OCI-M1 (cell line): ENCODE measurements at places on chromosomes 7 and 10.

GRCh38 chr7:43735802-43736603 is 6.7 kb upstream of the COA1 start:
- peak; percentile 74 for DNase-seq

DNA sequence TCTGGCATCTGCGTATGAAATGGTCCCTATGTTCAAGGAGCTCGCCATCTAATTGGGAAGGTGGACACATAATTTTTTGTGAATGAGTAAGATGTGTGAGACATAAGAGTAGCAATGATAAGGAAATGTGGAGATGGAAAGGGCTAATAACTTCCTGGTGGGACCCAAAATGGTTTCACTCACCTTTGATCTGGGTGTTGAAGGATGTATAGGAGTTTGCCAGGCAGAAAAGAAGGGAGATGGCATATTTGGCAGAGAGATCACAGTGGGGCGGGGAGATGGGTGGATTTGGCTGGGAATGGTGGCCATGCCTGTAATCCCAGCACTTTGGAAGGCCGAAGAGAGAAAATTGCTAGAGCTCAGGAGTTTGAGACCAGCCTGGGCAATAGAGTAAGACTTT is 4.5 kb downstream of the POP7 start:
- no peak for DNase-seq

DNA sequence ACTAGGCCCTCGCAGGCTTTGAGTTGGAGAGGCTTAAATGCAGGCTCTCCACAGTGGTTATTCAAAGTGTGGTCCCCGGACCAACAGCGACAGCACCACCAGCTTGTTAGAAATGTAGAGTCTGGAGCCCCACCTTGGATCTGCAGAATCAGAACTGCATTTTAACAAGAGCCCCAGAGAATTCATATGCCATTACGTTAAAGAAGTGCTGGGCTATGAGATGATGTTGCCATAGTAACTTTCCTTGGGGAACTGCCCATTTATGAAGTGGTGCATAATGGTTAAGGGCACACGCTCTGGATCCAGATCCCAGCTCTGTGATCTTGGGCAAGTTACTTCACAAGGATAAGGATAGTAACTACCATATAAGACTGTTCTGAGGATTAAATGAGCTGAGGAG is 48.9 kb downstream of the ZCCHC24 start:
- no peak for DNase-seq

- DNase-seq: peak; percentile 34
Measured at GRCh38 chr7:27095050-27095896, 527 bp downstream of the HOXA1 start.

- no peak for DNase-seq
Measured at GRCh38 chr7:70171369-70171920, 573.2 kb downstream of the AUTS2 start.

- no peak for DNase-seq
Measured at GRCh38 chr7:42611961-42612360, 299.9 kb downstream of the C7orf25 start.

GRCh38 chr10:123320091-123320490 is 165.9 kb downstream of the BUB3 start:
- no peak for DNase-seq

- no peak for DNase-seq
Measured at GRCh38 chr7:81233208-81233940, 314.5 kb upstream of the SEMA3C start.

- DNase-seq: no peak
Measured at GRCh38 chr10:21889477-21890275, 113.9 kb downstream of the DNAJC1 start.

GRCh38 chr10:127046975-127047877 is 142.0 kb downstream of the DOCK1 start:
- no peak for DNase-seq

- no peak for DNase-seq
Measured at GRCh38 chr10:125554016-125554703, 128.8 kb downstream of the TEX36 start.

- no peak for DNase-seq
Measured at GRCh38 chr7:133977409-133978274, 149.5 kb upstream of the LRGUK start.

- DNase-seq: no peak
Measured at GRCh38 chr10:125878957-125879835, 1.9 kb downstream of the DHX32 start.

DNA sequence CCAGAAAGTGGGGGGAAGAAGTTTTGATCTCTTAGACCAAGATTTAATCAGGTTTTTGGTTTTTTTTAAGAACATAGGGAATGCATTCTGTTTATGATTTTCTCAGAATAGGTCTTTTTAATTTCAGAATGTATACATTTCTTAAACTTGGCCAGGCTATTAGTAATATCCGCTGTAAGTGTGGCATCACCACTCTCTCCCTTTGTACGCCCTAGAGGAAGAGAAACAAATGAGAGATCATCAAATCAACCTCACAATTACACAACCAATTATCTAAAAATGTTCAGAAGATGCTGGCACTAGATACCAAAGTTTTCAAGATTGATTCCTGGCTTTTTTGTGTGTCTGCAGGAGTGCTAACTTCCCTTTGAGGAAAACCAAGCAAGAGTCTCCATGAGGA is 70.0 kb downstream of the KLF6 start:
- DNase-seq: no peak

DNA sequence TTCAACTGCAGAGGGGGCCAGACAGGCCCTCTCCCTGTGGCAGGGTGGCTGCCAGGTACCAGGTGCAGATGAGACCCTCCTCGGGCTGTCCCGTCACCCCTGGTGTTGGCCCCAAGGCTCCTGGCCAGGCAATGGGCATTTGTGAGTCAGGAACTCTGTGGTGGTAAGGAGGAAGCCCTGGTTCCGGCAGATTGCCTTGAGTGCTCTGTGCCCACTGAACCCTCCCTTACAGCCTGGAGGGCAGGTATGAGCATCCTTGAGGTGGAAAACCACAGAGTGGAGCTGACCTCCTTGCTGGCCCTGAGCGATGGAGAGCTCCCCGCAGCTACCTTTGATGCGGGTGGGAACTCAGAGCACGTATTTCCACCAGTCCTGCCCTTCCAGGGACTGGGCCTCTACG is 2.0 kb downstream of the PAOX start:
- no peak for DNase-seq

GRCh38 chr7:5665094-5666025 is 116.1 kb downstream of the RNF216 start:
- peak; percentile 81 for DNase-seq

- DNase-seq: peak; percentile 65
Measured at GRCh38 chr10:103145860-103146466, 47.1 kb downstream of the NT5C2 start.

GRCh38 chr7:17687361-17687760 is 252.9 kb downstream of the SNX13 start:
- no peak for DNase-seq

GRCh38 chr7:34048445-34048844 is 143.1 kb downstream of the BMPER start:
- DNase-seq: peak; percentile 56

GRCh38 chr10:4512671-4513240 is 313.3 kb upstream of the AKR1E2 start:
- DNase-seq: peak; percentile 28

- DNase-seq: no peak
Measured at GRCh38 chr10:125084191-125084613, 76.2 kb downstream of the CTBP2 start.

- peak; percentile 6 for DNase-seq
Measured at GRCh38 chr7:2971914-2972834, 71.5 kb downstream of the CARD11 start.

GRCh38 chr7:103116991-103117390 is 31.9 kb downstream of the NAPEPLD start:
- no peak for DNase-seq

- DNase-seq: no peak
Measured at GRCh38 chr7:75045881-75046280, 27.7 kb downstream of the RCC1L start.

- peak; percentile 100 for DNase-seq
Measured at GRCh38 chr10:132536877-132537683, 507 bp upstream of the INPP5A start.

DNA sequence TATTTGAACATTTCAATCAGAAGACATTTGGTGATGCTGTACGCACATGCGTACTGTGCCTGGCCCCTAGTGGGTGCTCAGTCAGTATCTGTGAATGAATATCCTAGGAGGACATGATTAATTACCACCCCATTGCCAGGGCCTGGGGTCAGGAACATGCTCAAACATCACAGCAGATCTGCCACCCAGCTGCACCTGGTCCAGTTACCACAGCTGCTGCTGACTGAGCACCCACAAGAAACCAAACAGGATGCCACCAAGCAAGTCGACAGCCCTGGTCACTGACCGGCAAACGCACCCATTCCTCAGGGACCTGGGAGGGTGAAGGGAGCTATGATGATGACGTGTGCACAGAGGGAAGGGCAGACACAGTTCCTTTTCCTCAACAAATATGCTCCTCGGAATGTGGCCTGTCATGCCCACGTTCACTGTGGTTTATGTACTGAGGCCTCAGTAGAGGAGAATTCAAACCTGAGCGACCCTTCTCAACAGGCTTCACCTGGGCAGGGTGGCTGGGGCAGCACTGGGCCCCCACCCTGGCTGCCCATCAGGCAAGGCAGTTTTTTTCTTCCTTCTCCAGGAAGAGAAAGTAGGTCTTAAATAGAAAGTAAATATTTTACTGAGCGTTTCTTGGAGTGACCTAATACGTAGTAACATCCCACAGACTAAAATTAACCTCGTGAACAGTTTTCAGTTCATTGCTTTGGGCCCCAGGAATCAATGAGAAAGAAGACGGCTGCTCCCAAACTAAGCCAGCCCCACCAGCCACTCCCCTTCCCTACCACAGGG is 13.4 kb downstream of the CTBP2 start:
- DNase-seq: no peak

DNA sequence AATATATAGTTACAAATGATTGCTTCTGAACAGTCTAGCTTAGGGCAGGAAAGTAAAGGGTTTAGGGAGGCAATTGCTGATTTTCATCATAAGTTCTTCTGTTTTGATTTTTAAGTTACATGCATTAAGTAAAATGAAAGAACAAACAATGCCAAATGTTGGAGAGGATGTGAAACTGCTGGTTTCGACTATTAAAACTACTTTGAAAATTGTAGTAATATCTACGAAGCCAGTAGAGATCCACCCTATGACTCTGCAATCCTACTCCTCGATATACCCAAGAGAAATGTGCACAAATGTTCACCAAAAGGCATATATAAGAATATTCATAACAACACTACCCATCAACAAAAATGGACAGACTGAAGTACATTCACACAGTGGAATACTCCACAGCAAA is 24.3 kb downstream of the PDZD8 start:
- DNase-seq: no peak

DNA sequence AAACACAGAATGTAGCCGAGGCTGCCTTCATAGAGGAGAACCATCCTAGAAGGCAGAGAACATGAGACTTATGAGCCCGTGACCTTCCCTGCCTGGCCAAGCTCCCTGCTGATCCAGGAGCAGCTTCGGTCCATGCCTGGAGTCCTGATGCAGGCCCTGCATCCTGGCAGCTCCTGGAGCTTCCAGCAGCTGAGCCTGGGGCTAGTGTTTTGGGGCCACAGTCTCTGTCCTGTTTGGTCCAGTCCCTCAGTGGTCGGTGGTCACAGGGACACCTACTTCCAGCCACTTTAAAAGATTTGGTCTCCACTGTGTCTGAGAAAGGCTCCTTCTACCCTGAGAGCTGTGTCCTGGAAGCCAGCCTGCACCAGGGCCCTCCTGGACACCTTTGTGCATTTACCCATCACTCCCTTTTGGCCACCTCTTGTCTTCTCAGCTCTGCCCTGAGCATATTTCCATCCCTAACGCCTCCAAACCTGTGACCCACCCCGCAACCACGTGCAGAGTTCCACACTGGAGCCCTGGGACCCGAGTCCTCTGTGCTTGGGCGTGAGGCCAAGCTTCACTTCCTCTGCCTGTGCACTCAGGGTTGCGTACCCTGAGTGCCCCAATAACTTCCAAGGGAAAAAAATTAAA is 315.2 kb upstream of the ZNF32 start:
- no peak for DNase-seq

DNA sequence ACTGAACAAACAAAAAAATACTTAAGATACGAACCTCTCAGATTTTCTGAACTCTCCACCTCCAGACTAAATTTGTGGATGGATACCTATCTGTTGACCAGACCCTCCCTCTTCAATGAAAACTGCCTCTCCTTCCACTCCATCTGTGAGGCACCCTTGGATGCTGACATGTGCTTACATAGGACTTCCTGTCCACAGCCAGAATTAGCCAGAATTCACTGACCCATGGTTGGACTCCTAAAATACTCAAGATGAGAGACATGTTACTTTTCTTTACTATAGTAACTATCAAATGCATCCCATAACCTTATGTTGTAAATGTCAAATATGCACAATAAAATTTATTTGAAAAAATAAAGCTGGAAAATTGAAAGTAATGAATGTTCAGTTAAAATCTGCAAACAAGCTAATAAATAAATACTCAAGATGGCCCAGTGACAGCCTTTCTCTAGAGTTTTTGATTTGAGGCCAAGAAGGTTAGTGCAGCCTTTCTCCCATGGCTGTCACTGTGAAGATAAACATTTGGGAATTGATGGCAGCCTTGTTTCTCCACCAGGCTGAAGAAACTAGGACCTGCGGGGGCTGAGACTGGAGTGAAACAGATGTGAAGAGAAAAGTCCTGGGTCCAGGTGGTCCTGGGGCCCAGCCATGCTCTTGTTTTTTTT is 287.0 kb downstream of the ZEB1 start:
- no peak for DNase-seq
